Dermis microvascular lymphatic vessel endothelial cell (primary cell): ENCODE measurements at places on chromosomes 2 and 18. TPM values are rescaled to one million over a fixed set of nuclear protein-coding genes. Genes with fewer than 3 reads are reported as not detected.

The ERFE gene
- 0.13 TPM in 2 replicates for total RNA-seq

The UNC80 gene
- 0.38 and 0.39 TPM in 2 replicates for total RNA-seq

The IKZF2 gene
- total RNA-seq = 0.51 and 1.3 TPM in 2 replicates

The CHST10 gene
- 6.0 and 8.6 TPM in 2 replicates for total RNA-seq

The SERPINB12 gene
- not detected in 2 replicates for total RNA-seq

The SIGLEC15 gene
- under 0.01 and 0.13 TPM in 2 replicates for total RNA-seq

The AP1S3 gene
- 0.89 and 2.8 TPM in 2 replicates for total RNA-seq

The DSG3 gene
- total RNA-seq = under 0.01 TPM in 1 of 2 replicates, not detected in the other

The DTNA gene
- 0.90 and 1.9 TPM in 2 replicates for total RNA-seq

The TSPYL6 gene
- not detected in 2 replicates for total RNA-seq

The EFHD1 gene
- total RNA-seq = not detected in 2 replicates

The GREB1 gene
- 0.26 and 0.38 TPM in 2 replicates for total RNA-seq

The GRP gene
- total RNA-seq = not detected in 2 replicates

The MSTN gene
- total RNA-seq = under 0.01 and 0.13 TPM in 2 replicates

The NFATC1 gene
- total RNA-seq = 5.5 and 17.1 TPM in 2 replicates

The IL37 gene
- total RNA-seq = not detected in 2 replicates

The CHRNG gene
- total RNA-seq = not detected in 2 replicates

The NBEAL1 gene
- total RNA-seq = 20.0 and 20.4 TPM in 2 replicates

The WNT10A gene
- not detected in 2 replicates for total RNA-seq

The AKAIN1 gene
- total RNA-seq = not detected in 2 replicates

The VPS54 gene
- 15.5 and 17.4 TPM in 2 replicates for total RNA-seq

The GYPC gene
- total RNA-seq = 377 and 661 TPM in 2 replicates

The RNF125 gene
- total RNA-seq = 4.4 and 4.5 TPM in 2 replicates
